NCI-H1436 (cell line): ENCODE measurements at places on chromosomes 12 and 14.

DNA sequence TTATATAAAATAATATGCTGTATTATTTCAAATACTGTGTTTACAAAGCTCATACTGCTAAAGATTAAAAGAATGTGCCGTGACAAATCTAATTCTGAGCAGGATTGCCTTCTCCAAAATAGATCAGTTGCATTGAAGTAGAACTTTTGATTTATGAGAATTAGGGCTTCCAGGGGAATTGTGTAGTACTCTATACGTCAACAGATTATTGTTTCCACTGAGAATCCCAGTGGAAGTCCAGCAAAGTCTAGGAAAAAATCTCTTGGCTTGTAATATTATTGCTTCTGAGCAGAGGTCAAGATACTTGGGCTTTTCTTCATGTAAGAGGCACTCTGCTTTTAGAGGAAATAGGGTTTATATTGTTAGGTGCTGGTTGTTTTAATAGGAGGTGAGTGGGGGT lies 133.9 kb downstream of the TRHDE start:
- no peak for DNase-seq

DNA sequence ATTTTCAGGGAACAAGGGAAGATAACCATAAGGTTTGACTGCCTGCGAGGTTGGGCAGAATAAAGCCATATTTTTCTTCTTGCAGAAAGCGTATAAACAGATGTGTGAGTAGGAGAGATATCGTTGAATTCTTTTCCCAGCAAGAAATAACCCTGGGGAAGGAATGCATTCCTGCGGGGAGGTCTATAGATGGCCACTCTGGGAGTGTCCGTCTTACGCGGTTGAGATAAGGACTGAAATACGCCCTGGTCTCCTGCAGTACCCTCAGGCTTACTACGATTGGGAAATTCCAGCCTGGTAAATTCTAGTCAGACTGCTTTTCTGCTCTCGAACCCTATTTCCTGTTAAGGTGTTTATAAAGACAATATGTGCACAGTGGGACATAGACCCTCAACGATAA lies 225.0 kb downstream of the LRIG3 start:
- DNase-seq, result no peak

GRCh38 chr12:10968765-10969456 lies 17.8 kb downstream of the TAS2R50 start:
- DNase-seq, result no peak

DNA sequence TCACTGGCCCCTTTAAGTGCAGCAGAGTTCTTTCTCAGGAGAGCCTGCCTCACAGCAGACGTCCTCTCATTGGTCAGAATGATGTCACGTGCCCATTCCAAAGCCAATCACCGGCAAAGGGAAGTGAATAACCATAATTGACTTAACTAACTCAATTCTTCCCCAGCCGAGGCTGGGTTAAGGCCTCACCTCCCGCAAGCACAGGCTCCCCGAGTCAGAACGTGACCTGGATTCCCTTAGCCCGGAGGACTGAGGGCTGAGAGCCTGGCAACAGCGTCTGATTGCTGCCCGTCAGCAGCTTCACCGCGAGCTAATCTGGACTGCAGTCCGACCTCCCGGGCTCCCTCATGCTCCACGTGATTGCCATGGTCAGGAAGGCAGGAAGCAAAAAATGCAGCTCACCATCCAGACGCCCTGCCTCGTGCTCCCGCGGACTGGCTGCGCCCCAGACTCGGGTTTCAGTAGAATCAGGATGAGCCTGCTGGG lies 92.1 kb upstream of the FZD10 start:
- no peak for DNase-seq

DNA sequence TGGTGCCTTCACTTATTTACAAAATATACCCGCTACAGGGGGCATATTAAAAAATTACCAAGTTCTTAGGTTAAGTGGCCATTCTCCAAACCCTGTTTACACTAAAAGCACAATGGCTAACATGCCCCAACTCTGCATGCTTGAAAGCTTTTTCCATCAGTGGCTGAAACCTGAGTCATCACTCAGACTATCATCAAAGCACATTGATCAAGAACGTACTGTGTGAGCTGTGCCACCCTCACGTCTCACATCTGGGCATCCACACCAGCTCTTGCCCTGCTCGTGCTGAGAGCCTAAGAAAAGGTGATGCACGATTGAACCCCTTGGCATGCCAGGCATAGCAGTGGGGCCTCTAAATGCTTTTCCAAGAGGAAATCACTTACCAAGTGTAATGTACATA lies 13.2 kb downstream of the AQP6 start:
- DNase-seq, result no peak

DNA sequence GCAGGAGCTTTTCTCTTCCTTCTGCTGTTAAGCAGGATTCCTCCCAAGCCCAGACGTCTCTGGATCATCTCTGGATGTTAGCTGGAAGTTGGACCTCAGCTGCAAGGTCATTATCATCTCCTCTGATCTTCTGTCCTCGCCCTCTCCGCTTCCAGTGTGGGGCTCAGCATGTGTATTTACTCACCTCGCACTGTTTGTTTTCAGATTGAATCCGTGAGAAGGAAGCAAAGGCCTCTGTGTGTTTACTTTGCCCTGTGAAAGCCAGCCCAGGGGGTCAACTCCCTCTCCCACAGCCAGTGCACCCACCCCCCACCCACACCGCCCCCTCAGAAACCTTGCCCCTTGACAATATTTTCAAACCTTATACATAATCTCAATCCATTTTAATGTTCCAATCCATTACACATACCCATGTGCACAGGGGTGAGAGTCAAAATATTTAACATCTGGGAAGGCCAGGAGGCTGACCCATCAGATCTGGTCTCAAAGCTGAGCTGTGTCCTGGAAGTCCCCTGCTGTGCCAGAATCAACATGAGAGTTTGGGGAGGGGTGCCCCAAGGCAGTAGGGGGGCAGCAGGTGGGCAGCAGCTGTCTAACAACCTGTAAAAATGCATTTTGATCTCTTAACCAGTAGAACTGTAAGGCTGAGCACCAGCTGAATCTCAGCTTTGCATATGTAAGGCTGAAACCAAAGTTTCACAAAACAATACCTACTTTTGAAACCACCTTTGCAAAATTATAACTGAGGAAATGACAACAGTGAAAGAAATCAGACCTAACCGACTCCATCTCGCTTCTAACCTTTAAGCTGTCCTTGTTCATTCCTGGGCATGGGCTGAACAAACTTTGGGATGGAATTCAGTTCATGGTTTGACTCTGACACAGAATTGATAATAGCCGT lies 157.9 kb downstream of the ZNF664 start:
- no peak for DNase-seq

- no peak for DNase-seq
Measured at GRCh38 chr12:27366621-27367020, 34.0 kb downstream of the BMAL2 start.

- DNase-seq, result no peak
Measured at GRCh38 chr14:99042381-99043266, 229.4 kb downstream of the BCL11B start.

DNA sequence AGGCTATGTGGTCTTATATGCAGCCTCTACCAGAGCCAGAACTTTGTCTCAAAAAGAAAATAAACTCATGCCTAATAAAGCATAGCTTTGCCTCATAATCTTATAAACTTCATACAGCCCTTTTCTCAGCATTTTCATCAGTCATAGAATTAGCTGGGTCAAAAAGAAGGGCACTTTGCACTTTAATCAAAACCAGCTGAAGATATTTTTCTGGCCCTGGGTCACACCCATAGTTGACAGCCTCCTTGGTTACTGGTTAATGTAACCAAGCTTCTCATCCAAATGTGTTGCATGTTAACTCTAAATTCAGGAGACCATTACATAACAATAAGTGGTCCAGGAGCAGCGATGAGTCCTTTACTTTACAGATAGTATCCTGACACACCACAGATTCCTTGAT lies 558.2 kb downstream of the FLRT2 start:
- DNase-seq, result no peak

DNA sequence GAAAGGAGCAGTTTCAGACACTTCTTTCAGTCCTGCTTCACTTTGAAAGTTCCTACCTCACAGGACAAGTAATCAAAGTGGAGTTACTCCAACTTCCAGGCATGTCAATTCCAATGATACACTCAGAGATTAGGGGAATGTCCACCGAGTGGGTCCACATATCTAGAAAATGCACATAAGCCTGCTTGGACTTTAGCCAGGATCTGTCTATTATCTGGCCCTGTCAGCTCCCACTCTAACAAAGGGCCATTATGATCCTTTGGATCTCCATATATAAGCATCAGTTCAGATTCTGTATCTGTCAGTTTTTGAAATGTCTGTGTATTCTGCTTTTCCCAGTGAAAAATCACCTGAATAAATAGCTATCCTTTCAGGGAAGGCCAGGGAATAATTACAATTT lies 112.9 kb upstream of the ATXN7L3B start:
- DNase-seq, result no peak

DNA sequence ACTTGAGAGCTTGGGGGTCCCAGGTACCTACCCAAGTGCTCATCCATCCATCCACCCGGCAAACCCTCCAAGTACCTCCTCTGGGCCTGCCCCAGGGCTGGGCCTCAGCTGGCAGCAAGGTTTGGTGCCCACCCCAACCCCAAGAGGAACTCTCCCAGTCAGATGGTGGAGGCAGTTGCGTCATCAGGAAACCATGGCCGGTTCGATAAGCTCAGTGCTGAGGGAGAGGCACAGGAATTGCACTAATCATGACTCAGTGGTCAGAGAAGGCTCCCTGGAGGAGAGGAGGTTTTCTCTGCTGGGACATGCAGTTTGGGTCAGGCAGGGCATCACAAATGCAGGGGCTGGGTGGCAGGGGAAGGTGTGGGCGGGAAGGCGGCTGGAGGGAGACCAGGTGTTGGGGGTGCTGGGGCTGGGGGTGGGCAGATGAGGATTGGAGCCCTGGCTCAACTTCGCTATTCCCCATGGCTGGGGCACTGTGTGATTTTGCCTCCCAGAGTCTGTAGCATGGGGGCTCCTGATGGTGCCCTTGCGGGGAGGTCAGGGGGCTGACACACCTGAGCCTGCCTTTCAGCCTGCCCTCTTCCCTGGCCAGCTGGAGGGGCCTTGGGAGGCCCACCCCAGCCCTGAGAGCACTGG lies 32.2 kb downstream of the SH2B3 start:
- no peak for DNase-seq

GRCh38 chr12:112498580-112498979 lies 79.8 kb downstream of the PTPN11 start:
- DNase-seq, result no peak

GRCh38 chr12:128729628-128730121 lies 94.1 kb downstream of the SLC15A4 start:
- no peak for DNase-seq

DNA sequence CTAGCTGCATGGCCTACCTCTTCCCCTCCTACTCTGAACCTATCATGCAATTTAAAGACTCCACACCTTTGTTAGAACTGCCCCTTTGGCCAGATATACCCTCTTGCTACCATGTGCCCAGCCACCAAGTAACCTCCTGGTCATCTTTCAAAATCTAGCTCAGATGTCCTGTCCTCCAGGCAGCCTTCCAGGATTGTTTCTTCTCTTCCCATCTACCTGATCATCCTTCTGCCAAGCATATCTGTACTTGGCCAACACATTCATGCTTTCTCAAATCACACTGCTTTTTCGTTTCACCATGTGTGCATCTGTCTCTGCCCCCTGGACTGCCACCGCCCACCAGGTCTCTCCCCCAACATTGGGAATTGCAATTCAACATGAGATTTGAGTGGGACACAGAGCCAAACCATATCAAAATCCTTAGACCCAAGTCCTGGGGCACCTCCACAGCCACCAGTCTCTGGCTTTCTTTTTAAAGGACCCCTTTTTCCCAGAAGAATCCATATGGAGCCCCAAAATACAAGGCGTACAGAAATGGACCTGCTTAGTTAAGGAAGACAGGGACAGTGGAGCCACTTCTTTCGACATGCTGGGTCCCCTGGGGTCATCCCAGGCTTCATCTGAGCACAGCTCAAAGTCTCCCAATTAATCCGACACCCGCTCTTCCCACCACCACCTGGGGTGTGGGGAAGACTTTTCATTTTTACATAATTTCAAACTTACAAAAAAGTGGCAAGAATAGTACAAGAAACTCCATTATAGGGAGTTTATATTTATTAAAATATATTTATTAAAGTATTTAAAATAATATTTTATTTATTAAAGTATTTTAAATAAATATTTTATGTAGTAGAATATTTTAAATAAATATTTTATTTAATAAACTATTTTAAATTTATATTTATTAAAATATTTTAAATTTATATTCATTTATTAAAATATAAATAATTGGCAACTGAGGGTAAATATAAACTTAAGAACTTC lies 7.9 kb upstream of the CMKLR1 start:
- DNase-seq, result no peak

DNA sequence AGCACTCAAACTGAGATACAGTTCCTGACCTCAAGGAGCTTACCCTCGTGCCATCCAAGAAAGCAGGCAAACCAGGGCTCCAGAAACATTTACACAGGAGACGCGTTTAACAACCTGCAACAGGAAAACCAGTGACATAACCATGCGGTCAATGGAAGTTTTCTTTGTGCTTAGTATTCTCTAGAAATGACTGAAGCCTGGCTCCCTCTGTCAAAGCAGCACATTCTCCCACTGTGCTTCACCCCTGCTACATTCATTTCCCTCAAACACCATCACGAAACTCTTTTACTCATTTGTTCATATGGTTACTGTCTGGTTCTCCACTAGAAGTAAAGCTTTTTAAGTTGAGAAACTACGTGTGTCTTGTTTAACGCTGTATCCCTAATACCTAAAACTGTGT lies 161.3 kb upstream of the CCND2 start:
- no peak for DNase-seq

DNA sequence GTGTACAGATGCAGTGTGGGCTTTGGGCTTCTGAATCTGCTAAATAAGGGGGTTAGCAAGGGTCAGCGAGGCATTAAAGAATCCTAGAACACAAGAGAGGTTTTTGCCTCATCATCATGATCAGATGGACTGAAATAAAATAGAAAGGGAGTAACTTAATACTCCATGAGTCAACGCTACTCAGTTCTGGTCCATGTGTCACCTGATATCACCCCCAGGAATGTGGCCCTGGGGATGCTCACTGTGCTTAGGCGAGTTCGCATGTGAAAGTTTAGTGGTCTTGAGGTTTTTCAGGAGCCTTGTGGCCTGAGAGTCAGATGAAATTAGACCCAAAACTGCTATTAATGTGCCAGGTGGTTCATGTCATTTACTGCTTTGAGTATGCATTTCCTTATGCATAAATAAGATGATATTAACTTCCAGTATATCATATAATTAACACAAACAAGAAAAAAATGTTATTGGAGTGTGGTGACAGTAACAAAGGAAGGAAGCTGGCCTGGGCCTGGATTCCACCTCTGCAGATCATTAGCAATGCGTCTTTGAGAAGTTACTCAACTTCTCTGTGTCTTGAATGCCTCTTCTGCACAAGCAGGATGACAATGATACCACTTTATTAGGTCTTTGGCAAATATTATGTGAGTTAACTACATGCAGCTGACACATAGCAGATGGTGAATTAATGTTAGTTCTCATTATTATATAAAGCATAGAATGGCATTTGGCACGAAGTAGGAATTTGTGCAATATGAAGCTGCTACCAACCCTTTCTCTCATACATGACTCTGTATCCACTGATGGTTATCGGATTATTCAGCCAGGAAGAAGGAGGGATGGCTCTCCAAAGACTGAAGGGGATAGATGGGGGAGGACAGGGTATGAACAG lies 1272.6 kb downstream of the AACS start:
- no peak for DNase-seq

GRCh38 chr12:47894068-47894467 lies 10.7 kb downstream of the VDR start:
- no peak for DNase-seq

GRCh38 chr14:72962829-72963312 lies 36.6 kb downstream of the DCAF4 start:
- DNase-seq, result peak; percentile 18
